SHP77 (cell line): ENCODE measurements at places on chromosomes 6 and 20.
A peak's percentile ranks its signal among the peaks of the same experiment; 100 is the strongest.

DNA sequence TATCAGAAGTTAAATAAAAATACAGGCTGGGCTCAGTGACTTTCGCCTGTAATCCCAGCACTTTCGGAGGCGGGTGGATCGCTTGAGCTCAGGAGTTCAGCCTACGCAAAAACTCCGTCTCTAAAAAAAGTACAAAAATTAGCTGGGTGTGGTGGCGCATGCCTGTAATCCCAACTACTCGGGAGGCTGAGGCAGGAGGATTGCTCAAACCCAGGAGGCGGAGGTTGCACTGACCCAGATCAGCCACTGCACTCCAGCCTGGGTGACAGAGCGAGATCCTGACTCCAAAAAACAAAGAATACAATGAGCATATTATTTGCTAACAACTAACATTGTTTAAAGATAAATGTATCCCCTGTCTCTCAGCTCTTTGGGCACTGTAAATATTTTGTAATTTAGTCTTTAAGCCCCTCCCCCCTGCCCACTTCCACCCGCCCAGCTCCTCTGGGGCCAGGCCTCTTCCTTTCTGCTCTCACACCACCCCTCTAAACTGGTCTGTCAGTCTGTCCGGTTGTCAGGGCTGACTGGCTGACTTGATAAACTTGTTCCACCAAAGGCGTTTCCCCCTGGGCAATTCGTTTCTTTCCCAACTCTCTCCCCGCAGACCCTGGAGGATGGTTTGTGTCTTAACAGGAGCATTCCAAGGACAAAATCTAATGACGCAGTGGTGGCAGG lies 62.4 kb upstream of the QKI start:
- no peak for DNase-seq

DNA sequence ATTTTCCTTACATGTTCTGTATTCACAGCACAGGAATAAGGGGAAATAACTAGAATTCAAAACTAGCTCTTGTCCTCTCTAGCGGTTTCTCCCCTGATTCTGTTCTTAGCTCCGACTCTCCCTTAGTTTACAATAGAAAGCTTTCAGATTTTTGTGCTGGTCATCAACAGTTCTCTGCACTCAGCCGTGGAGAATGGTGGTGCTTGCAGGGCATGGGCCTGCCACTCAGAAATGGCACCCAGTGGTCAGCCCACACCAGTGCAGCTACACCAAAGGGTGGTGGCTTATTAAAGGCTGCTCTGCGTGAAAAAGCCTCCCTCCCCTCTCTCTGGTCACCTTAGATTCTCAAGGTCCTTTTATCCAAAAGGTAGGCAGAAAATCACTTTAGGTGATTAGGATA lies 123.5 kb downstream of the SASH1 start:
- DNase-seq: no peak

DNA sequence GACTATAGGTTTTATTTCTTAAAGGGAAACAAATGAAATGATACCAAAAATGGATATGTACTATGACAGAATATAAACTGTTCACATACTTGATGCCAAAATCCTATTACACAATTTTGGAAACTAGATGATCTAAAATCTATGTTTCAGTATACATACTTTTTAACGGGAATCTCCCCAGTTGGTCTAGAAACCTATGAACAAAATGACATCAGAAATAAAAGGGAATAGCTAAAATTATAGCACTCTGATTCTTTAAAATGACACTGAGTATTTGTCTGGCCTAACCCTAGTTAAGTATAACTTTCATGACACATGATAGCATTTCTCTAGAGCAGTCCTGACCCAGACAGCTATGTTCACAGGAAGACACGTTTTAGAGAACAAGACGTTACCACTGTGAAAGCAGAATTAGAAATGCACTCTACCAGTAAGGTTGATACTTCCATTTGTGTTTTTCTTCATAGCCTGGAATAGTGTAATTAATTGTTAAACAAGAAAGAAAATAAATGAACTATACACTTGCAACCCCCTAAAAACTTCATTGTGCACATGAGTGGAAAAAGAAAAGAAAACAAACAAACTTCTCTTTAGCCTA lies 3.3 kb downstream of the OSER1 start:
- no peak for DNase-seq

DNA sequence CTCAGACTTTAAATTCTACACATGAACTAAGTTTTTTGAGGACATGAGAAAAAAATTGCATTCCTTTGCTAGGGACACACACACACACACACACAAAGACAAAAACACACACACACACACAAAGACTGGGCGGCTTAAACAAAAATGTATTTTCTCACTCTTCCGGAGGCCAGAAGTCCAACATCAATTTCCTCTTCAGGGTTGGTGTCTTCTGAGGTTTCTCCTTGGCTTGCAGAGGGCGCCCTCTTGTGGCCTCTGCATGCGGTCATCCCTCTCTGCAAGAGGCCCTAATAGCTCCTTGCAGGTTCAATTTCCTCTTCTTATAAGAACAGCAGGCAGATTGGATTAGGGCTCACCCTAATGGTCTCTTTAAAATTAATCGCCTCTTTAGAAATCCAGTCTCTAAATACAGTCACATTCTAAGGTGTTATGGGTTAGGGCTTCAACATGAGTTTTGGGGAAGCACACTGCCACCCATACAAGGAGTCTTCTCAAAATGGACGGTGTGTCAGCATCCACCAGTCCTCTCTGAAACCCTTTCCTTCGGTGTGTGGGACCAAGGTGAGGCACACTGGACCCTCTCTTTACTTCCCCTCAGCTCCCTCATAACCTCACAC lies 61.4 kb downstream of the GPR6 start:
- peak; percentile 87 for DNase-seq

DNA sequence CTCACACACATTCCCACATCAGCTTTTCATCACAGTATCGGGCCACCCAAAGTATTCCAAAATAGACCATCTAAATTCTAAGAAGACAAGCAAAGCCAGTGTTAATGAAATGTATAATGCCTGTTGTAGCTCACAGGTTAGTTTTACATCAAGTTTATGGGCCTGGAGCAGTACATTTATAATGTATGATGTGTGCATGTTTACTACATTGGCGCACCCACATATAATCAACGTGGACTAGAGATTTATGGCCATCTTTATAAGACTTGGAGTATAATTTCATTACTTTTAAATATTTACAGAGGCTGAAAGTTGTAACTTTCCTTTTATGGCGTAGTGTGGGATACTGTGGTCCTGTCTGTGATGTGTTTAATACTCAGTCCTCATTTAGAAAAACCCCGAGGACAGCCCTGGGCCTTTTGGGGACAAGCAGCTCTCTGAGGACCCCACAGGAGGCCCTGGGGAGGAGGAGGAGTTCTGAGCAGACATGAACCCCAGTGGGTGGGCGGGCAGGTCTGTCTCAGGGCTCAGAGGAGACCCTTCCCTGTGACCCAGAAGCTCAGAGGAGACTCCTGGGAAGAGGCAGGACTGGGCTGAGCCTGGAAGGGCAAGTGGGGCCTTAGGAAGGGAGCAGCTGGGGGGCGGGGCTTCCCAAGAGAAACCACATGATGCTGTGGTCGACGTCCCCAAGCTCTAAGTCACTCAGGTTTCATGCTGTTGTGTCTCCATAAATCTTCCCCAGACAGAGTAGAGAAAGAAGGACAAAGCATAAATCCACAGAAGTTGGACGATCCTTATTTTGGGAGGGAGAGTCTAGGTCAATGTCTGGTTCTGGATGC lies 232.1 kb downstream of the PREX1 start:
- DNase-seq: no peak

GRCh38 chr6:7252390-7252789 lies 60.6 kb downstream of the SSR1 start:
- no peak for DNase-seq

- DNase-seq: no peak
Observed at GRCh38 chr6:170022827-170023619, 267.9 kb downstream of the DLL1 start.

GRCh38 chr6:157403686-157404051 lies 22.7 kb downstream of the ZDHHC14 start:
- DNase-seq: no peak

- DNase-seq: no peak
Observed at GRCh38 chr6:16735014-16735413, 26.2 kb downstream of the ATXN1 start.

DNA sequence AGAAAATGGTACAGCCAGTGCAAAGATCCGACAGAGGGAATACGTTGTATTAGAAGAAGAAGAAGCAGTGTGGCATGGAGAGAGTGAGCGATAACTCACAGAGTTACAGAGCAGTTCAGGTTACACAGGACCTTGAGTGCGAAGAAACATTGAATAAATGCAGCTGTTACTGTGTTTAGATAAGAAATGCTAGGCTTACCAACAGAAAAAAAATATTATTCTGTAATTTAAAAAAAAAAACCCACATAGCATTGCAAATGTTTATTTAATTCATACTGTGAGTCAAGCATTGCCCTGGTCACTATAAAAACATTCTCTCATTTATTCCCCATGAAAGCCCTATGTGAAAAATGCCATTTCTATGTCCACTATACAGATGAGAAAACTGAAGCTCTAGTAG lies 373.4 kb upstream of the EPHA7 start:
- DNase-seq: no peak
